ENCODE measurements at places on chromosomes 2 and 18.

- DNase-seq: no peak
These were observed at the start of gene NFATC1 for GRCh38 chr18:79395761-79396404. Gene NFATC1 (plus strand): TSS chr18:79395930. CDS start chr18:79396225, 295 bp downstream.

DNA sequence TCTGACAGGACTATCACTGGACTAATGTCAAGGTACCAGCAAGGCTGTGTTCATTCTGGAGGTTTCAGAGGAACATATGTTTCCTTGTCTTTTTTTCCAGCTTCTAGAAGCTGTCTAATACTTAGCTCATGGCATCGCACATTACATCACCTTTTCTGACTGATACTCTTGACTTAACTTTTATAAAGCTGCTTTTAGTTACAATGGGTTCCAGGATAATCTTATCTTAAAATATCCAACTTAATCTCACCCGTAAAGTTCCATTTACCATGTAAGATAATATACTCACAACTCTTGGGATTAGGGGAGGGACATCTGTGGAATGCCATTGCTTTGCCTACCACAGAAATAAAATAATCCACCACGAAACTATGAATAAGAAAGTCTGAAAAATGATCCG lies 394.2 kb downstream of the CDH19 start:
- DNase-seq: no peak

DNA sequence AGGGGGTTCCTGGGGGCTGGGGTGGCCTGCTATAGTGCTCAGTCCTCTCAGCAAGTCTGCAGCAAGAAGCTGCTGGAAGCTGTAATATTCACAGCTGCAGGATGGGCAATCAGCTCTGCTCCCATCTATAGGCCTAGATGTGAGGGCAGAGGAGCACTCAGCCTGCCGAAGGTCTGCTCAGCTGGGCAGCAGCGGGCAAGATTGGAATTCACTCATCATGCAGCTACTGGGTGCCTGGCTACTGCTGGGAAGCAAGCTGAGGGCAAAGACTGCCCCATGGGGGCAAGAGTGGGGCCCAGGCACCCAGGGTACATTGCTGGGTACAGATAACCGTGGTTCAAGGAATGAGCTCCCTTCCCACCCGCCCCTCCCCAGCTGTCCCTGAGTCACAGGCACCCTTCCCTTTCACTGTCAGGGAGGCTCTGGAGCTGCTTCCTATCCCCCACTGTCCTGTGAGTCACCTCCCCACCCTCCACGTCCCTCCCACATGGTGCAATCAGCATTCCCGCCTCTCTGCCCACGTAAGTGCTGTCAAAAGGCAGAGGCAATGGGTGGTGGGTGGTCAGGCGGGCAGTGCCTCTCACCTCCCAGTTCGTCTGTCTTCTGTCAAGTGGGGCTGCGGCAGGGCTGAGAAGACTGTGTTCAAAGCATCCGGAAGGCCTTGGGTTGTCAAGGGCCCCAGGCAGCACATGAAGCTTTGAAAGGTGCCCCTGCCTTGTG lies 169.2 kb downstream of the TRIM43 start:
- DNase-seq: no peak

DNA sequence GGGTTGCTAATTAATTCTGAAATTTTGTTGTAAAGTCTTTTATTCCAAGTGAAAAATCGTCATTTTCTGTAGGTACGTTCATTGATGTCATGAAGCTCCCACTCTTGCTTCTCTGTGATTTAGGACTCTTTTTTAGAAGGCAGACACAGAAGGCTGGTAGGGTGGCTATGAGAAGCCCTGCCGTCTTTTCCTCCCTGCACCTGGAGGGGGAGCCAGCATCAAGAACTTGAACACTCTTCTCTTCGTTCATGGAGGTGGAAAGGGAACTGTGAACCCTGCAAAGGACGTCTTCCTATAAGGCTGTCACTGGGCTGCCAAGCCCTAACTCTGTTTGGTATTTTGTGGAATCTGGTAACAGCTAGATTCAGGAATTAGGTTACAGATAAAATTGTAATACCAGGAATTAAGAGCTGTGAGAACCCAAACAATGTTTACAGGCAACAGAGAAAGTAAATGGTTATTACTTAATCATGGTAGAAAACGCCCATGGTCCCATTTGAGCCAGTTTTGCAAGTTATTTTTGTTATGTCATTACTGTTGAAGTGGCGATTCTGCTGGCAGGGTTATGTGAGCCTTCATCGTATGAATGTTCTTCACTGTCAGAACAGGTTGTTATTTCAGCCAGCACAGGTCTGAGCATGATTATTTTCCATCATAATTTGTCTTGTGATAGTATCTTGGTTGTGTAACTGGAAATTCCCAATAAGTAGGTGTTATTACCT lies 112.2 kb downstream of the OSBPL6 start:
- DNase-seq: no peak

- DNase-seq: no peak
These were observed 104.0 kb downstream of the COBLL1 start for GRCh38 chr2:164737612-164738081.

- no peak for DNase-seq
These were observed 88.1 kb upstream of the KLF7 start for GRCh38 chr2:207253666-207254345.
